ENCODE measurements at places on chromosomes 13 and 19. TPM values are rescaled to one million over a fixed set of nuclear protein-coding genes. Genes with fewer than 3 reads are reported as not detected.
A peak's percentile ranks its signal among the peaks of the same experiment; 100 is the strongest.

ZNF554 gene
- total RNA-seq, result 6.9 TPM

DNA sequence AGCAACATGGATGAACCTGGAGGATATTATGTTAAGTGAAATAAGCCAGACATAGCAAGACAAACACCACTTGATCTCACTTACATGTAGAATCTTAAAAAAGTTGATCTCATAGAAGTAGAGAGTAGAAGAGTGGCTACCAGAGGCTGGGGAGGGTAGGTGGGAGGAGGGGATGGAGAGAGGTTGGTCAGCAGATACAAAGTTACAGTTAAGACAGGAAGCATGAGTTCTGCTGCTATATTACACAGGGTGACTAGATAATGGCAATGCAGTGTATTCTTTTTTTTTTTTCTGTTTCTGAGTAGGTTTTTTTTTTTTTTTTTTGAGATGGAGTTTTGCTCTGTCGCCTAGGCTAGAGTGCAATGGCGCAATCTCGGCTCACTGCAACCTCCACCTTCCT lies 15.2 kb upstream of the THSD1 start:
- peaks cover 19% of the 10 kb centered on the region for H3K36me3 ChIP-seq
- H3K27me3 ChIP-seq, result no peaks in the 10 kb centered on the region
- H3K4me3 ChIP-seq, result no peak overlapping the region
- no peak for DNase-seq
- H3K4me1 ChIP-seq, result no peaks in the 10 kb centered on the region

DNA sequence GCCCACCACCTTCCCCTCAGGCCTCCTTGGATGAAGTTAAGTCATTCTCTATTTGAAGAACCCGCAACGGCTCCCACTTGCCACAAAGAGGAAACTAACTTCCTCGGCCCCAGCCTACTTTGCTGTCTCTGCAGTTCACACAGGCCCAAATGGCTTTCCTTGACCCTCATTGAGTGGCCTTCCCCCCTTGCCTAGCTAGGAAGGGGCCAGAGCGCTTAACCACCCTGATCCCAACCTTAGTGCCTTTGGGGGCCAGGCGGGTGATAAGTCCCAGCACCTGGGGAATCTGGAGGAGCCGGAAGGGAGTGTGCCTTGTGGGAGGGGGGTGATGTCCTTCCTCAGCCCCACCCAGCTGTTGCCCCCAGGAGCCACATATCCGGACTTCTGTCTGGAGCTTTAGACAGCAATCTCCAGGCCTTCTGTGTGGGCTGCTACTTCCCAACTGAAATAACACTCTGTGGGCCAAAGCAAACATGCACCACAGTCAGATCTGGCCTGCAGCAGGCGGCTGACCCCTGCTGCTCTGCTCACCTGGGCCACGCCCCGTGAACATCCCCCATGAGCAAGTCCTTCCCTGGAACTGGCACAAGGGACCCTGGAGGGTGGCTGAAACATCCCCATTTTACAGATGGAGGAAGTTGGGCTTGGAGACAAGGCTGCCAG lies 10.5 kb downstream of the NECTIN2 start:
- no peak for DNase-seq
- H3K4me3 ChIP-seq, result no peak overlapping the region
- H3K4me1 ChIP-seq, result no peaks in the 10 kb centered on the region
- no peaks in the 10 kb centered on the region for H3K27me3 ChIP-seq

SPTBN4 gene
- 0.82 TPM for total RNA-seq

ARHGAP45 gene
- 50.0 TPM for total RNA-seq

- H3K27me3 ChIP-seq, result no peaks in the 10 kb centered on the region
- no peak overlapping the region for H3K27ac ChIP-seq
Observed at GRCh38 chr19:17606590-17607185, 51.2 kb downstream of the COLGALT1 start.

DNA sequence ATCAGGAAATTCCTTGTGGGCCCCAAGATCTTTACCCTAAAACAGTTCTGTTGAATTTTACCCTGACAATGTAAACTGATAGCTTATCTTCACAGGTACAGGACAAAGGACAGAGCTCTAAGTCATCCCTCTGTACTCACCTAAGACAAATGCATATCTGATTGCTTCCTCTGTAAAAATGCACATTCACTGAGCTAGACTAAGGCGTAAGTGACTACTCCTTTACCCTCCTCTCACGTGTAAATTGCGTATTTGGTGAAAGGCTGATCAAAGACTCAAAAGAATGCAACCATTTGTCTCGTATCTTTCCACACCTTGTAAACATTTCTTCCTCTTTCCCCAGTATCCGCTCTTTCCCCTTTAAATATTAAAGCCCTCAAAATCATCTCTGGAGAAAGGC lies 80.6 kb upstream of the LRCH1 start:
- DNase-seq, result no peak
- H3K27me3 ChIP-seq, result no peaks in the 10 kb centered on the region
- no peaks in the 10 kb centered on the region for H3K4me1 ChIP-seq
- no peak overlapping the region for H3K4me3 ChIP-seq

- no peak overlapping the region for H3K4me3 ChIP-seq
- H3K27ac ChIP-seq, result no peak overlapping the region
- peaks cover 5% of the 10 kb centered on the region for H3K4me1 ChIP-seq
- H3K27me3 ChIP-seq, result no peaks in the 10 kb centered on the region
- H3K36me3 ChIP-seq, result no peaks in the 10 kb centered on the region
- DNase-seq, result no peak
Observed at GRCh38 chr13:19153782-19154450, 27.7 kb downstream of the TUBA3C start.

DNA sequence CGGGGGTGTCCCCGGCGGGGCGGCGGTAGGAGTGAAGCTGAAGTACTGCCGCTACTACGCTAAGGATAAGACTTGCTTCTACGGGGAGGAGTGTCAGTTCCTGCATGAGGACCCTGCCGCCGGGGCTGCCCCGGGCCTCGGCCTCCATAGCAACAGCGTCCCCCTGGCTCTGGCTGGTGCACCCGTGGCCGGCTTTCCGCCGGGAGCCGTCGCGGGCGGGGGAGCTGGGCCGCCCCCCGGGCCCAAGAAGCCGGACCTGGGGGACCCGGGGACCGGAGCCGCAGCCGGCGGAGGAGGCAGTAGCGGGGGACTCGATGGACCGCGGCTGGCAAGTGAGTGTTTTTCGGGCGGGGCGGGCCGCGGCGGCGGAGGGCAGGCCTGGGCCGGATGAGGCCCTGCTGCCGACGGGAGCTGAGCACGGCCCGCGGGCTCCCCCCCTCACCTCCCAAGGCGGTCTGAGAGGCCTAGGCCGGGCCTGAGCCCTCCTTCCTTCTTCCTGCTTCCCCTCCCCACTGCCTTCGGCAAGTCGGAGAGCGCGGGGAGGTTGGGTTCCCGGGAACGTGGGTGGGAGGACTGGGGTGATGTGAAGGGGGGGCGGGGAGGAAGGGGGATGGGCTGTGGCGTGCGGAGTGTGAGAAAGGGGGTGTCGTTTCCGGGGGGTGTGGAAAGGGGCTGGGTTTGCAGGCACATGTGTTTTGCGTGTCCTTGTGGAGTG lies 568 bp downstream of the PAN3 start:
- no peaks in the 10 kb centered on the region for H3K36me3 ChIP-seq
- H3K4me1 ChIP-seq, result peaks cover 7% of the 10 kb centered on the region
- H3K27me3 ChIP-seq, result no peaks in the 10 kb centered on the region
- DNase-seq, result peak; percentile 96
- H3K4me3 ChIP-seq, result peak overlapping the region; percentile 96

Measured in kidney (tissue), 22 donors.